ENCODE measurements at places on chromosomes 12 and 14.
A peak's percentile ranks its signal among the peaks of the same experiment; 100 is the strongest.

GRCh38 chr14:88604212-88604611, 41.4 kb downstream of the ZC3H14 start:
- DNase-seq: no peak

- no peak for DNase-seq
Observed at GRCh38 chr12:47097276-47097896, 17.6 kb upstream of the AMIGO2 start.

GRCh38 chr12:25317553-25317952, 66.8 kb upstream of the KRAS start:
- no peak for DNase-seq

DNA sequence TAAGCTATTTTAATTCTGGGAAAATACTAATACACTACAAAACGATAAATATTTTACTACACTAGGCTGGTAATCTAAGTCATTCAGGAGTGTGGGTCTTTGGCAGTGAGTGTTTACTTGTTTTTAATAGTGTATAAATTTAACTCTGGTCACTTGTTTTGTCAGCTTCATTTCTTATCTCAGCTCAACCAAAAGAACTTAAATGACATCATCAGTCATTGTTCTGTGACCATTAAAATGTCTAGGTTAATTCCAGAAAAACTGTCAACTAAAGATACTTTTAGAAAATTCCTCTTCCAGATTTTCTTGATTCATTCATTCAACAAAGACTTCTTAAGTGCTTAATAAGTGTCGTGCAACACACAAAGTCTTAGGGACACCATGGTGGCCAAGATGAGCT, 102.8 kb downstream of the FOXN3 start:
- no peak for DNase-seq

DNA sequence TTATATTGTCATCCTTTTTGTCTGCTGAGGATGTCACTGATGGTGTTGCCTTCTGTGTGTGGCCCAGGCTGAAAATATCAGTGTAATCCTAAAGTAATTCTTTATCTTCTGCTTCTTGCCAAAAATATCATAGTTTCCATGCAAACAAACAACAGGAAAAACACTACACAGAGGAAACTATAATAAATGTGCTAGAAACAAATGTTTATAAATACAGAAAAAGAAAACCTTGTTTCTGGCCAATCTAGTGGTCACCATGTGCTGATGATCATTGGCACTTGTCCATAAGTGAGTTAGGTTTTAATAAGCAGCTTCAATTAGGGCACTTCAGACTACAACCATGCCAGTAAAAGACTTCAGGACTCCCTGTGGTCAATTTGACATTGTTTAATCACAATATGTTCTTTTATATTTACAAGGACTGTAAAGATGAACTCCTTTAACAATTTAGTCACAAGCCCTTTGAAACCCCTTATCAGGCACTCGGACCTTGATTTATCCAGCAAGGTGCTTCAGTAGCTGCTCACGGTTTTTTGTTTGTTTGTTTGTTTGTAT, 124.8 kb downstream of the TMTC3 start:
- DNase-seq: no peak

- no peak for DNase-seq
Observed at GRCh38 chr14:24861083-24861630, 188.8 kb downstream of the STXBP6 start.

GRCh38 chr12:32265951-32266350, 133.4 kb upstream of the FGD4 start:
- no peak for DNase-seq

DNA sequence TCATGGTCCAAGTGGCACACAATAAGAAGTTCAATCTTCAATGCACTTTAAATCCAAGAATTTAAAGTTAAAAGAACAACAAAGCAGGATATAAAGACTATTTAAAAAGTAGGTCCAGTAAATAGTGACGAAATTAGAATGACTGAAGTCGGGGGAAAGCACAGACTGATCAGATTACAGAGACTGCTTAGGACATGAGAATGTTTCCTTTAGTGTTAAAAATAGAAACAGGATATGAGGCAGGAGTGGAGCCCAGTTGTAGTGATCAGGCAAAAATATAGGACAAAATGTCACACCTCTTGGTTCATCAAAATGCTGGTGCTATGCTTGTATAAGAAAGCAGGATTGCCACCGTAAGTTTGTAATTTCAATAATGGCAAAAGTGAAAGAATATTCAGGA, 52.2 kb upstream of the CD163 start:
- no peak for DNase-seq

DNA sequence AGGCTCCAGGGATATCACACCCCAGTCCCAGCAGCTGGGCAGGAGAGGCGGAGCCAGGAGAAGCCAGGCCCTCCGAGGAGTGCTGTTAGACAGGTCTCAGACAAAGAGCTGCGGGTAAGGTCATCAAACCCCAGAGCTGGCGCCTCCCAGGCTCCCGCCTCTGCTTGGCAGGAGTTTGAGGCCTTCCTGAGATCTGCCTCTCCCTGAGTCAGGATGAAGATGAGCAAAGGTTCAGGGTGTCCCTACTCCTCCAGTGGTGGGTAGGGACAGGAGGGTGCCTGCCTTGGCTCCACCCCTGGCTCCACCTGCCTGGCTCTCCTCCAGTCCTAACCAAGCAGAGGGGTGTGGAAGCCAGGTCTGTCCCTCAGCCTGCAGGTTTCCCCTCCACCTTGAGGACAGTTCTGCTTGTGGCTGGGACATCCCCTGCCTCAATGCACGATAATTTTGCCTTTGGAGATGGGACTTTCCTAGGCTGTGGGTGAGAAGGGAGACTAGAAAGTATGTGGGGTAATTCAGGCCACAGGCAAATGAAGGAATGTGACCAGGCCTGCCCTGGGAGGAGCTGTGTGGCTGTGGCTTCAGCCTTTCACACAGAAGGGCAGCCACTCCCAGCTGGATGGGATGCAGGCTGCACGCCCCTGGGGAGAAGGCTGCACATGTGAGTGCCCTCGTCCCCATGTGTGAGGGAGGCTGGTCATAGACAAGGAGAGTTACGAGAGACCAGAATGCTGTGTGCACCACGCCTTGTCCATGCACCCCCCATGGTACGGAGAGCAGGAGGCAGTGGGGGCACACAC, 2.2 kb downstream of the PLEKHG6 start:
- DNase-seq: no peak

- no peak for DNase-seq
Observed at GRCh38 chr12:120358412-120359100, 10.4 kb downstream of the MSI1 start.

GRCh38 chr12:19449814-19450213, 10.5 kb downstream of the AEBP2 start:
- DNase-seq: no peak

DNA sequence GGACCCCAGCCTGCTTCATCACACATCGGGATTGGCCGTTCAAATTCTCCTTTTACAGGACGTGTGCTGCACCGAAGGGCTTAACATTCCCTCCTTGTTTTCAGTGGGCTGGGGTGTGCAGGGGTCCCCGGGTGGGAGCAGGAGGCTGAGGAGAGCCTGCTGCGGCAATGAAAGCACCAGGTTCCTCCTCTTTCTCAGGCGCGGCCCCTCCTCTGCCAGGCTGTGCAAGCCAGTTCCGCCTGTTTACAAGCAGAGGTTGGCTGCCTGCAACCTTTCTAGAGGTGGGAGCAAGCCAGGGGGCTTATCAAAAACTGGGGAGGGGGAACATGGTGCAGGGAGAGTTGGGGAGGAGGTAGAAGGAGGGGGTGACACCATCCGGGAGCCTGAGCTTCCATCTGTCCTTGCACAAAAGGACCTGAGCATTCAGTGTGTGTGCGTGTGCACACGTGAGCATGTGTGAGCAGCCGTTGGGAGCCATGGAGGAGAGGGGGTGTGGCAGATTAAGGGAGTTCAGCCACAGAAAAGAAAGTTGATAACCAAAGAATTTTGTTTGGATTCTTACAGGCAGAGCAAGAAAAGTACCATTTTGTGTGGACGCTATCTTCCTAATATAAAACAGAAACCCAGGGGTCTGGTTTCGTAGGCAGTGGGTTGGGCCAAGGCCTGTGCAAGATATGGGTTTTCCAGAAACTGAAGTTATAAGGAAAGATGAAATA, 108.8 kb upstream of the RFLNA start:
- no peak for DNase-seq

GRCh38 chr12:57522887-57523705, 472 bp downstream of the MBD6 start:
- DNase-seq: no peak

- DNase-seq: peak; percentile 8
Observed at GRCh38 chr12:52372216-52373154, 5.2 kb upstream of the KRT85 start.

DNA sequence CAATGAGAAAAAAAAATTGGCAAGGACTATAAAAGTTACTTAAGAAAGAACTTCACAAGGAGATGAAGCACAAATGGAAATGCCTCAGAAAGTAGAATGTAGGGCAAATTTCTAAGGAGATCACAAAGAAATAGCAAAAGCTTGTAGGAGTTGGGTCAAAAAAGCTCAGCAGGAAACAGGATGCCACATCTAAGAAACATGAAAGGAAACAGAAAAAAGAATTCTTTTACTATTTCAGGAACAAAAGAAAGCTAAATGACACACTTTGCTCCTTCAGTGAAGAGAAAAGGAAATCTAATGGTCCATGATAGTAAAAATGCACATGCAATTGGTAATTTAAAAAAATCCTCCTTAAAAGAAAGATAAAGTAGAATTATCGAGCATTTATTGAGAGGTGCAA, 452.1 kb upstream of the GARIN6 start:
- no peak for DNase-seq

DNA sequence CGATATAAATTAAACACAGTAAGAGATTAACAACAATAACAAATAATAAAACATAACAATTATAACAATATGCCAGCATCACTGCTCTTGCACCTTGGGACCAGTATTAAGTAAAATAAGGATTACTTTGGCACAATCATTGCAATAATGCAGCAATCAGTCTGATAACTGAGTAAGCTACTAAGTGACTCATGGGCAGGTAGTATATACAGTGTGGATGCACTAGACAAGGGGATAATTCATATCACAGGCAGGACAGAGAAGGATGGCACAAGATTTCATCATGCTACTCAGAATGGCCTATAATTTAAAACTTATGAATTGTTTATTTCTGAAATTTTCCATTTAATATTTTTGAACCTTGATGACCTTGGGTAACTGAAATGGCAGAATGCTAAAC, 290.7 kb downstream of the ALG10B start:
- no peak for DNase-seq

GRCh38 chr12:98819821-98820404, 174.8 kb downstream of the APAF1 start:
- DNase-seq: no peak

DNA sequence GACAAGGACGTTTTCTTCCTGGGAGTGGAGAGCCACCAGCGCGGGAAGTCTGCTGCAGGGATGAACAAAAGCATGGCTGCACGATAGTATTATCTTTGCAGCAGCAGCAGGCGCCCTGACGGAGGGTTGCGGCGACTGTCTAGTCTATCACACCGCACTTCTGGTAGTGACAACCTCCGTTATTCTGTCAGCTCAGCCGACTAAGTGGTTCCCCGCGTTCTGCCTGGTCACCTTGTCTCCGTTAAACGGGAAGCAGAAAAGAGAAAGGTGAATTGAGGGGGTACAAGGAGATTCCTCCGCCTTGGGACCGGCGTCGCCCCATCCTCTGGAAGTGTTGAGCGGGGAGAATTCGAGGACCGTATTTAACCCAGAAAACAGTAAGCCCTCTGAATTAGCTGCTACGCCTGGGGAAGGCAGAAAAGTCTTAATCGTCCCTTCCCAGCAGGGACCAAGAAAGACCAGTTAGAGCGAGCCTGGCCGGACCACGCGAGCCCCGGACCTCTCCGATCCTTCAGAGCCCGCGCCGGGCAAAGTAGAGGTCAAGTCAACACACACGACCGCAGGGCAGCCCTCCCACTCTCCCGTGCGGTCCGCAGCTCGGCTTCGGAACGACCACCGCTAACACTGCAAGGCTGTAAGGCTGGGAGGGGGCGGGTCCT, 536 bp upstream of the DAAM1 start:
- DNase-seq: peak; percentile 2

DNA sequence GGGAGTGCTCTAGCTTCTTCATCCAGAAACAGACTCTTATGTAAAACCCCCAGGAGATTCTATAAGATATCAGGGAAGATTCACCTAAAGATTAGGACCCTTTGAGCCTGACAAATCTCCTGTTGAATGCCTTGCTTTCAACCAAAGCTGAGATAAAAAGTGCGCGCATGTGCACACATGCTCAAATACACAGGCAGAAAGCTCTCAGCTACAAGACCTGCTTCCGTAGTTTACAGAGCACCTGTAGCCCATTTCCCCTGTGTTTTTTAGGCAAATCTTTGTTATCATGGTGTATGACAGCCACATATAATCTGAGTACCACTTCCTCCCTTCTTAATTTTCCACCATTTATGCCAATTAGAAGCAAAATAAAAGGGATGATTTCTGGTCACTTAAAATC, 866.9 kb downstream of the NRXN3 start:
- DNase-seq: no peak

DNA sequence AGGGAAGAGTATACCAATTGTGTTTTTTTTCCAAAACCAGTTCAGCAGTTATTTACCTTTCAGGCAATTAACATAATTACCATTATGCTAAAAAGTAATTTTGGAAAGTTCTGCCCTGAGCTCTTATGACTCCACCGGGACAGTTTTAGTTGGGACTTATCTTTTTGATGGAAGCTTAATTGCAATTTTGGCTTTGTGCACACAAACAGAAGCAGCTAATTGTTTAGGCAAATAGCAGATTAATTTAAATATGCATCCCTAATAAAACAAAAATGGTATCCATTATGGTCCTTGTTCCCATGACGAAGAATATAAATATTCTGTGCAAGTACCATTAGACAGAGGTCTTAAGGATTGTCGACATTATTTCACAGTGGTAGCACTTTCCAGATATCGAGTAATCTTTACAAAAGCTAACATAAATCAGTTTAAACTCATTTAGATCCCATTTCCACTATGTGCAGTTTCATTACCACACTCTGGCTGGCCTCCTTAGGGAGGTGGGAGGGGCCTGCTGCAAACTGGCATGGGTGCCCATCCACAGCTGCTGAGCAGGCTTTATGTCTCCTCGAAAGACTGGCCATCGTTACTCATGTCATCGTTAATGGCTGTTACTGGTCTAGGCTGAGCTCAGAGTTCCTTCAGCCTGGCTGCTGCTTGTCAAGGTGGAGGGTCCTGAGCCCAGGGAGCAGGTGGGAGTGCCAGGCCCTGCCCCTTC, 68.2 kb downstream of the FBXW8 start:
- no peak for DNase-seq

- DNase-seq: no peak
Observed at GRCh38 chr12:68587448-68587873, 23.2 kb upstream of the RAP1B start.

Measured in stimulated activated CD4-positive, alpha-beta T cell treated with anti-CD3 and anti-CD28 coated beads, Interleukin-1b, Interleukin-23, amount 100 ng/mL, for 1 hour (primary cell).